Neural progenitor cell (in vitro differentiated cells): ENCODE measurements at places on chromosomes 16 and 17.
A peak's percentile ranks its signal among the peaks of the same experiment; 100 is the strongest.

DNA sequence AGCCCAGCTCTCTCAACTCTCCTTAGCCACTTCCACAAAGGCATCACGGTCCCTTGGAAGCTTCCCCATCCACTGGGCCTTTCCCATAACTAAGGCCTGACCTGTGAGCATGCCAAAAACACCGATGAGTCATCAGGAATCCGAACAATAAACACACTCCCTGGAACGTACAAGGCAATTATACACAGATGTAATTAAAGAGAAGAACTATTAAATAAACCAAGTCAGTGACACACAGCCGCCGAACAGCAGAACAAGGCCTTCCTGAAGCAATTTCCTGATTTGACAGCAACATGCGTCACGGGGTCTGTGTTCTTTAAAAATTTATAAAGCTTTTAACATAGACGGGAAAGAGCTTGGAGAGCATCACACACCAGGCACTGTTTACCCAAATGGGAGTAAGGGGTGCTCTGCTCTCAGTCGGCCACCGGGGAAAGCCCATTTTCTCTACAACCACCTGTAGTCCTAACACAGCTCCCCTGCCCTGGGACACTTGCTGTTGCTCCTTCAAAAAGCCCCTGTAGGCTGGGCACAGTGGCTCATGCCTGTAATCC lies 29.4 kb downstream of the COG7 start:
- DNase-seq, result no peak

- no peak for DNase-seq
These were observed 463.8 kb upstream of the HSBP1 start for GRCh38 chr16:83343935-83344366.

- DNase-seq, result no peak
These were observed 167.0 kb upstream of the RPH3AL start for GRCh38 chr17:519450-520212.

- DNase-seq, result no peak
These were observed 8.2 kb downstream of the TBX21 start for GRCh38 chr17:47741109-47741792.

DNA sequence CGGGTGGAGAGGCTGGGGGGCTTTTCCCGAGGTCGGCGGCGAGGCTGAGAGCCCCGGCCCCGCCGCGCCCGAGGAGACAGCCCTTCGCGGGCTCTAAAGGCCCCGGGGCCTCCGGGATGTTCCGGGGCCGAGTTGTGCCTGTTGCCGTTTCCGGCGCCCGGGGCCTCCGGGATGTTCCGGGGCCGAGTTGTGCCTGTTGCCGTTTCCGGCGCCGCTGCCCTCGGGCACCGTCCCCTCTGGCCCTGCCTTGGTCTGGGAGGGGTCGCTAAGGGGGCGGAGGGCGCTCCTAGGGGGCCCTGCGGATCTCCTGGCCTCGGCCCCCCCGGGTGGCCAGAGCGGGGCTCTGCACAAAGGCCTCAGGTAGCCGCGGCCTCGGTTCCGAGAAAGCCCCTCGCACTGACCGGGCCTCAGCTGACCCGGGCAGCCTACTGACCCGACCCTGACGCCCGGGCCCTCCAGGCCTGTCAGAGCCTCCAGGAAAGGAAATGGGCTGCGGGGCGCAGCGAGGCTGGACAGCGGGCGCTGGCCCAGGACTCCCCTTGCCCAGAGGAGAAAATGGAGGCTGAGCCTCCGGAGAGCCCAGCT lies 24.2 kb downstream of the ACTG1 start:
- DNase-seq, result no peak

GRCh38 chr17:31296142-31296541 lies 897 bp downstream of the OMG start:
- no peak for DNase-seq

DNA sequence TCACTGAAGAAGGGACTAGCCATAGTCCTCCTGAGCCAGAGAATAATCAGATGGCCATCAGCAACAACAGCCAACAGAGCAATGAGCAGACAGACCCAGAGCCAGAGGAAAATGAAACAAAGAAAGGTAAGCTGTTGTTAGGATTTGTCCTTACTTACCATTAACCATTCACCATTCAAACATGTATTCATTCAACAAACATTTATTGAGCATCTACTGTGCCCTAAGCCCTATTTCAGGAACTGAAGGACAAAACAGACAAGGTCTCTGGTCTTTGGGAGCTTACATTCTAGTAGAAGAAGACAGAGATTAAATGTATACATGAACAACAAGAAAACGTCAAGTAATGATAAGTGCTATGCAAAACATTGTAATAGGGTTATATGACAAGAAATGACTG lies 19.3 kb downstream of the OGFOD1 start:
- DNase-seq, result no peak

DNA sequence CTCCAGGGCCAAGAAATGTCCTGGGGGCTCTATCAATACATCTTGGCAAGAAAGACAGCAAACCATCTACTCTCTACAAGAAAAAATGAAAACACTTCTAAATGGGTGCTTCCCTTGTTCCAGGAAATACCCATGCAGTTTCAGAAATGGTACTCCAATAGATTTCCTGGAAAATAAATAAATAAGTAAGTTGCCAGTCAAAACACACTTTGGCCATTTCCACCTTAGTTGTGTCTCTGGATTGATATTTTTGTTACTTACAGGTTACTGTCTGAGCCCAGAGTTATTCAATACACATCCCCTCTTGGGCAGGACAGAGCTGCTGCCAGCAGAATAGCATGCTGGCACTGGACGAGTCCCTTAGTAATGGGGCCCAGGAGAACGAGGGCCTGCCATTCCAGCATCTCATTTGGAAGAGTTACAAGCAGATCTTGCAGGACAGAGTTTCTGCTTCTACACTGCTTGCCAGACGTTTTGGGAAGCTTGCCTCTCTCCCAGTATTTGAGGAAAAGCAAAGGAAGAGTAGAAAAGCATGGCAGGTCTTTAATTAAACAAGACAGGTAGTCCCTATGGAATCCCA lies 100.5 kb downstream of the SMG6 start:
- DNase-seq, result no peak

DNA sequence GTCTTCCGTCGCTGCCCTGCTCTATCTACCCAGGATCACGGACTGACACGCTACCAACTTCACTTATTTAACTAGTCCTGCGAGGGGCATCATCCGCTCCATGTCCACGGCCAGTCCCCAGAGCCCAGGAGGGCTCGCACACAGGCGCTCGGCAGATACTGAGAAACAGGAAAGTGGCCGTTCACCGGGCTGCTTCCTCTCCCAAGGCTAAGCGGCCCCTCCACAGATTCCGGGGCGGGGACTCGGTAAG lies 388 bp downstream of the OXLD1 start:
- peak; percentile 81 for DNase-seq

GRCh38 chr17:69287168-69287567 lies 39.8 kb downstream of the ABCA5 start:
- no peak for DNase-seq
